BE2C (cell line): ENCODE measurements at places on chromosomes 5 and 9.
A peak's percentile ranks its signal among the peaks of the same experiment; 100 is the strongest.

- no peak for DNase-seq
These were observed 8.5 kb downstream of the TNC start for GRCh38 chr9:115109486-115109885.

- no peak for DNase-seq
These were observed 6.2 kb downstream of the SLC45A2 start for GRCh38 chr5:33978306-33978705.

DNA sequence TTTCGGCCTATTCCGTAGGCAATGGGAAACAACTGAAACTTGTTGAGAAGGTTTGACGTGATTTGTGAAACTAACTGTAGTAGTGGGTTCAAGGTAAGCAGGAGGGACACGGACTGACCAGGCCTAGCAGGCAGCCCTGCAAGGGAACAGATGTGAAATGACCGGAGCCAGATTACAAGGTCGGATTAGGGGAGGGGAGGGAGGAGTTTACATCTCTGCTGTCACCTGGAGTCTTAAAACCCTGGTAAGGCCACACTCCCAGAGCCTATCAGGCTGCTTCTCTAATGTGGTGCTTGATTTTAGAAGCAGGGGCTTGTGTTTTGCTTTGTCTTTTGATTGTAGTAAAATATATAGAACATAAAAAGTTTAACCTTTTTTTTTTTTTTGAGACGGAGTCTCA is 3.5 kb upstream of the SPTAN1 start:
- no peak for DNase-seq

GRCh38 chr5:158565017-158565789 is 534.5 kb downstream of the EBF1 start:
- DNase-seq = no peak

DNA sequence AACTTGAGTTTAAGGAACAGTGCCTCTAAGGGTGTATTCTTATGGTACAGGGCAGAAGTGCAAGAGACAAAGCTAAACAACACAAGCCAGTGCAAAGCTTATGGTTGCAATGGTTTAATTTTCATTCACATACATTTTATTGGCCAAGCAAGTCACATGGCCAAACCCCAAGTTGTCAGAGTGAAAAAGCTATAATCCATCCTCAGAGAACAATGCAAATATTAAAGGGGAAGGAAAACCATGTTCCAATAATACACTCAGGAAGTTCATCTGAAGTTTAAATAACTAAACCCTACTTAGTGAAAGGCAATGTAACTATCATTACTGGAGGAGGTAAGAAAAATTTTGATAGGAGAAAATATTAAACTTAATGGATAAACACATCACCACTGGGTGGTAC is 26.6 kb upstream of the TLR4 start:
- no peak for DNase-seq

DNA sequence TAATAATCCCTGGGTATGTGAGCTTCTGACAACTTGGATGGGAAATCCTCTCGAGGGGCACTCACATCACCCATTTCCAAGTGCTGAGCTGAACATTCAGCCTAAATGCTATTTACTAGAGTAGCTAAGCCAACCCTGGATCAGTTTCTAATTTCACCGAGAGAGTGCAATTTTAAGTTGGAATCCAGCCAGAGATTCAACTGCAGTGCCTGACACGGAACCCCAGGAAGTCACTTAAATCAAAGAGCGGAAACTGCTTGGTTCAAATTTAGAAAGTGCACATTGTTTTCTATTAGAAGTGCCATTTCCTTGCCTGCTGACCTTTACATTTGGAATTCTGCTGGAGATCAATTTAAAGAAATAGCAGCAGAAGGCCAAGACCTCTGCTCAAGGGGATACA is 8.8 kb downstream of the SPRY4 start:
- peak; percentile 25 for DNase-seq

GRCh38 chr9:68739621-68740174 is 34.7 kb downstream of the PIP5K1B start:
- no peak for DNase-seq

DNA sequence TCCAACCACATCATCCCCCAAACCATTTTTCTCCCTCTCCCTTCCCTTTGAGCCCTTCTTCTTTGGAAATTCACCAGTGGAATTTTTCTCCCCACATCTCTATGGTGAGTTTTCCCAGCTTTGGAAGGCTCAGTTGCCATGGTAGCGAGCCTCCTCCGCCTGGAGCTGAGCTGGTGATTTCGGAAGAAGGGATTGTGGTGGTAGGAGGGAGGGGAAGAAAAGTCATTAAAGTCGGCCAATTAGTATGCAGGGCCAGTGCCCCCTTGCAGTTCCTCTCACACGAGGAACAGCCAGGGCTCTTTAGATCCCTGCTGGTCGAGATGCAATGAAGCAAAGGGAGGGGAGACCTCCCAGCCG is 322.0 kb downstream of the NTRK2 start:
- no peak for DNase-seq

- no peak for DNase-seq
These were observed 9.4 kb downstream of the ANKS6 start for GRCh38 chr9:98786750-98787510.

- DNase-seq = no peak
These were observed 1803.5 kb upstream of the CDH6 start for GRCh38 chr5:29389993-29390392.

DNA sequence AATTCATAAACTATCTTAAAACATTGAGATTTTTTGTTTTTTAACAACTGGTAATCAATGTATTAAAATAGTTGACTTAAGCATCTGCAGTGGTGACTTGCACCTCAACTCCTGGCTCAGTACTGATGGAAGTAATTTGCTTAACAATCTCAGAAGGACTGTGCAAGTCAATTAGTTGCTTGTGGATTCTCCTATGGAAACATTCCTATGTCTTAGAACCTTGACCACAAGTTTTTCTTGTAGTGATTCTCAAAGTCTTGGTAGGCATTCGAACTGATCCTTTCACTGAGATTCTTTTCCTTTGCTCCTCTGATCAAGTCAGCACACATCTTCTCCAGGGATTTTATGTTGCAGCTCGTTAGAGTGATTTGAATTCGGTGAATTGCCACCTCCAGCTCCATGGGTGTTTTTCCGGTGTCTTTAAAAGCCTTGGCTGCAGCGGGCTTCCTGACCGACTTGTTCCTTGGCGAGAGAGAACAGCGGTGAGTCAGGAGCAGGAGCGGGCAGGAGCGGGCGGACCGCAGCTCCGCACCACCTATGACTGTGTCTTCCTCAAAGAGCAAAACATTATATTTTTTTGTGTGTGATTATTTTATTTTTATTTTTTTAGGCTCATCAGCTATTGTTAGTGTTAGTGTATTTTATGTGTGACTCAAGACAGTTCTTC is 21.1 kb downstream of the HMGXB3 start:
- DNase-seq = no peak

DNA sequence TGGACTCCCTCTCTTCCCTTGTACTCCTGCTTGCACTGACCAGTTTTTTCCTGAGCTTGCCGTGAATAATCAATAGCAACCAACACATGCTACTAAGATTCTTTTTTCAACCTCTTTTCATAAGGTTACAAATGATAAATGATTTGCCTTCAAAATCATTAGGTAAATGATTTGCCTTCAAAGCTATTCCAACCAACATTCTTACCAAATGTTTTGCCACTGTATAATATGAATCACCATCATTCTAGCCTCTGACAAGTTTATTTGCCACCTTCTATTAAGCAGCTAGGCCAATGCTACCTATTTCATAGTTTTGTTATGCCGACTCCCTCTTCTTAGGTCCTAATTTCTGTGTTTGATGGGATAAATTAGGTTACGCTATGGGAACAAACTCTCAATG is 385.1 kb downstream of the DTWD2 start:
- DNase-seq = no peak

GRCh38 chr9:35488566-35489312 is 1.2 kb upstream of the RUSC2 start:
- DNase-seq = no peak

DNA sequence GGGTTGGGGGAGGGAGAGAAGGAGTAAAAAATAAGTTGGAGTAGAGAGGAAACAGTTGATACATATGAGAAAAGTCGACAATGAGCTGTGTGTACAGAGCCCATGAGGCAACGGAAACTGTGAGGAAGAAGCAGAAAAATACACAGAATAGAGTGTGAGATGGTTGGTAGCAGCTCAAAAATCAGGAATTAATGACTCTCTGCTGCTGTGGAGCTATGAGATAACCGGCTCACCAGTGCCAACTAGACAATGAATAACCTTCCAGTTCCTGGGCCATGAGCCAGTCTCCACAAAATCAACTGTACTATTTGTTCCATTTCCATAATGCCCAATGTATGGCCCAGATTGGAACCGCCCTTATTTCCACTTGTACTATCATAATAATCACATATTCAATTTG is 53.1 kb upstream of the NREP start:
- no peak for DNase-seq

DNA sequence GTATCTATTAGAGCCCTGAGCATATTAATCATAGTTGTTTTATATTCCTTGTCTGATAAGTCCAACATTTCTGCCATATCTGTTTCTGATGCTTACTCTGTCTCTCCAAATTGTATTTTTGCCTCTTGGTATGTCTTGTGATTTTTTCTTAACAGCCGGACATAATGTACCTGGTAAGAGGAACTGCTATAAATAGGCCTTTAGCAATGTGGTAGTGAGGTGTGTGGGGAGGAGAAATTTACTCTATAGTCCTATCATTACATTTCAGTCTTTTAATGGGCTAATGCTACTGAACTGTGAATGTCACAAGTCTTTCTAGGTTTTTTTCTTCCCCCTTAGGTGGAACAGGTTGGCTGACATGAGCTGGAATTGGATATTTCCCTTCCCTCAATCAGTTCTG is 176.1 kb upstream of the FGF10 start:
- no peak for DNase-seq

- DNase-seq = no peak
These were observed 58.8 kb upstream of the RNF130 start for GRCh38 chr5:180130291-180130869.

- DNase-seq = no peak
These were observed 9.7 kb upstream of the WDR38 start for GRCh38 chr9:124843456-124844034.

- no peak for DNase-seq
These were observed 105.9 kb downstream of the GADD45G start for GRCh38 chr9:89710697-89711096.

DNA sequence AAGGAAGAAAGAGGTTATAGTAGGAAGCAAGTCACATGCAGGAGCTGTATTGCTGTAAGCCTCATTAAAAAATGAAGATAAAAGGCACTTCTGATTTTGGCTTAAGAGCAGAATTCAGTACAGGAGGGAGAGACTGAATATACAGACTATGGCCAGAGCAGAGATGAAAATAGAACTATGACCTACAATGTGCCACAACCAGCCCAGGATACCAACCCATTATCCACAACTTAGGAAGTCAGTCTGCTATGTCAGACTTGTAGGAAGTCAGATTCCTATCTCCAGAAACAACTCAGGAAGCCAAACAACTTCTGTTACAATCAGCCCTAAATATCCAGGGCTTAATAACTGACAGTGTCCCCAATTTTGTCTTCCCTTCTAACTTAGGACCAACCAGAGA is 156.2 kb upstream of the ANKH start:
- no peak for DNase-seq

- DNase-seq = no peak
These were observed 422 bp upstream of the TRIM32 start for GRCh38 chr9:116686693-116687073.

DNA sequence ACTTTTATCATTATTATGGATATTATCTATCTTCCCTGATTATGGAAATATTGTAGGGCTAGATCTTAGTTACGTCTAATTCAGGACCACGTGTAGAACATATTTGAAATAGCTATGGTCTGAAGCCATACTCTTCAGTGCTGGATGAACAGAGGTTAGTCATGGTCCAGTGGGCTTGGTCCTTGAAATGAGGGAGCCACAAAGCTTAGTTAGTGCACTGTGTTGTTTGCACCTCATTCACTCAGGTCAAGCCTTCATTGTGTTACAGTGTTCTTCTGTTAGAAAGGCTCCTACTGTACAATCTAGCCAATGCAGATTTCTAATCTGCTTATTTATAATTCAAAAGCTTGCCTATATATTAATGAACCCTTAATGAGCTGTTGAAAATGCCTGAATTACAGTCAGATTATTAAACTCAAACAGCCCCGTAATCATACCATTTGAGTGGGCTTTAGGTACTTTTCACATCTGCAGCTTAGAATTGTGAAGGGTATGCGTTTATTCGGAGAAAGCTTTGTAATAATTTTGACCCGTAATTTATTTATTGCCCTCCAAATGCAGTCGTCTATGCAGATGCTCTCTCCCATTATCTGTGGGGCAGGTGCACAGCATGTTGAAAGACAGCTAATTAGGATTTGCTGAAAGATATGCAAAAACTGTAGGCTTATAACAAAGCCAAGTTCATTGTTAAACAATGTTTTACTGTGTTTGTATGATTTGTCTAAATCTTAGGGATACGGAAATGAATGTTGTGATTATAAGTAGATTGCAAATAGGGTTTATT is 164.9 kb downstream of the PBX3 start:
- no peak for DNase-seq

DNA sequence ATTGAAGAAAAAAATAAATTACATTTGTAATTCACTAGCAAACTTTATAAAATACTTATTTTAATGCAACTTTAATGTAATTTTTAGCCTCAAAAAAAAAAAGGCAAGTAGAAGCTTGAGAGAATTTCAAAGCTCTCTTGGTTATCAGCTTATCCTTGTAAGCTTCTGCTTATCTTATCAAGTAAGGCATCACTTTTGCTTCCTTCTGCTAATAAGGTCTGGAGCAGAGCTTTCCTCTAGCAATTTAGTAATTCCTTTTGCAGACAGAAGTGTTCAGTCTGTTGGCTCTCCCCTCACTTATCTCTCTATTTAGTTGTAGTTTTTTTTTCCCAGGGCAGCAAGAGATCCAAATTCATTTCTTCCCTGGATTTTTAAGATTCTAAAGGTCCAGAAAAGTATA is 525.0 kb downstream of the ISL1 start:
- DNase-seq = no peak
